ENCODE measurements at places on chromosomes 7 and 10.

GRCh38 chr10:103812432-103812831 lies 42.9 kb downstream of the SH3PXD2A start:
- peak; percentile 41 for DNase-seq

DNA sequence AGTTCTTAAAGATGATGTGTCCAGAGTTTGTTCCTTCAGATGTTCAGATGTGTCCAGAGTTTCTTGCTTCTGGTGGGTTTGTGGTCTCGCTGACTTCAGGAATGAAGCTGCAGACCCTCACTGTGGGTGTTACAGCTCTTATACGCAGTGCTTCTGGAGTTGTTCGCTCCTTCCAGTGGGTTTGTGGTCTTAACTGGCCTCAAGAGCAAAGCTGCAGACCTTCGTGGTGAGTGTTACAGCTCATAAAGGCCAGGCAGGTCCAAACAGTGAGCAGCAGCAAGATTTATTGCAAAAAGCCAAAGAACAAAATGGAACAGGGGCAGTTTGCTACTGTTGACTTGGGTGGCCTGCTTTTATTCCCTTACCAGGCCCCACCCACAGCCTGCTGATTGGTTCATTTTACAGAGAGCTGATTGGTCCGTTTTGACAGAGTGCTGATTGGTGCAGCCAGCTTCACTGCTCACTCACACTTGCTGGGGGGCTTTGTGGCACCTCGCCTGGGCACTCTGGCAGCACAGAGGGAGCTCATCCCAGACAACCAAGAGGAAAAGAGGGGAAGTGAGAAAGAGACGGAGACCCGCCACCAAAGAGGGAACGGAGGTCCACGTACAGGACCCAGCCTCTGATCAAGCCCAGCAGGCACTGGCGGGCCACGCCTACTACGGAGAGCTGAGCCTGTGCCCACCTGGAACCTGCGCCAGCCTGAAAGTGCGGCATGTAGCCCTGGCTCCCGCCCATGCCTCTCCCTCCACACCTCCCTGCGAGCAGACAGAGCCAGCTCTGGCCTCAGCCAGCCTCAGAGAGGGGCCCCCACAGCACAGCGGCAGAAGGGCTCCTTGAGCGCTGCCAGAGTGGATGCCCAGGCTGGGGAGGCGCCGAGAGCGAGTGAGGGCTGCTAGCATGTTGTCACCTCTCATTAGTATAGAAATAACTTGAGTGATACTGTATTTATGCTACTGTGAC lies 55.8 kb upstream of the SEMA3C start:
- DNase-seq: no peak

DNA sequence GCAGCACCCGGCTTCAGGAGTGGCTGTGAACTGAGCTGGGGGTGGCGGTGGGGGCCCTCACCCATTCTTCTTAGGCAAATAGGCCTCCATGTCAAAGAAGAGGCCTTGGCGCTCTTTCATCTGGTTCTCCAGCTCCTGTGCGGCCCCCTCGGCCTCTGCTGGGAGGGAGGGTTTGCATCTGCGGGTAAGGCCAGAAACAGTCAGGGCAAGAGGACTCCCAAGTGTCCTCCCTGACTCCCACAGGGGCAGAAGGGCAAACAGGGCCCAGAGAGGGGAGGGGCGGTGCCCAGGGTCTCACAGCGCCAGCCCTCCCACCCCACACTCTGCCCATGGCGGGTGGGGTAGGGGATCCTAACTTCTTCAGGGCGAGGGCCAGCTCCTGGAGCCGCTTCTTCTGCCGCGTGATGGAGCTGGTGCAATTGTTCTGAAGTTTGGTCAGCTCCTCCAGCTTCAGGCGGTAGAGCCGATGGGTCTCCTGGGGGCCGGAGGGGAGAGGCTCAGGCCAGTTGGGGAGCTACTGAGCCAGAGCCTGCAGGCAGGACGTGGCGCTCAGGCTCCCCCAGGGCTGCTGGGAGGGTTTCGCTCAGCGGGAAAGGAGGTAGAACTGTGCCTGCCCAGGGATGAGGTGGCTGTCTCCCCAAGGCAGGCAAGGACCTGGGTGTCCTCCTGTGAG lies 2.2 kb downstream of the TMEM120A start:
- no peak for DNase-seq

DNA sequence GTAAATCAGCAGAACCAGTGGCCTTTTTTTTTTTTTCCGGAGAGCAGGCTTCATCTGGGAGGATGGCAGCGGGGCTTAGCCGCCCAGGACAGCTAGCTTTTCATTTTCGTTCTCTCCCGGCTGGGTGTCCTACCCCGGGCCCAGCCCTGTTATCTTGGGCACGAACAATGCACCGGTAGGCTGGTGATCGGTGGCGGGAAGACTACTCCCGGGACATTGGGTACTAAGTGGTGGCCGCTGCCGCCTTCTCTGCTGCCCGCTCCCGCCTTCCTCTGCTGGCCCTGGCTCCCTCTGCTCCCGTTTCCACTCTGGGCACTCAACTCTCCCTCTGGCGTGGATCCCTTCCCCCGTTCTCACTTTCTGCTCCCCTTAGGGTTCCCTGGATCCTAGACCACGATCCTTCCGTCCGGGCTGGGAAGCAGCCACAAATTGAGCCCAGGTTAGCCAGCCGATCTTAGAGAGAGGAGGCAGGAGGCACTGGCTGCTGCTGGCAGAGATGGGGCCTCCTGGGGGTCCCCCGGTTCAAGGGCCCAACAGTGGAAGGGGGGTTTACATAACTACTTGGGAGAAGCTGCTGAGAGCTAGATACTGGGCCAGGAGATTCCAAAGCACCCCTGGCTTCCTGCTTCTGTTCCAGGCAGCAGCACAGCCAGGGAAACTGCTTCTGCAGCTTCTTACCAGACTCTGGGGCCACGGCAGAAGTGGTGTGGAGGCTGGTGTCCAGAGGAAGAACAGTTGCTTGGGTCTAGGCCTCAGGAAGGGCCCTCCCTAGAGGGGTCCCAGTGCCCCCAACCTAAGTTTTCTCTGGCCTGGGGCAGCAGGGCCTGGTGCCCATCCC lies 1.8 kb downstream of the TLX1 start:
- DNase-seq: no peak

DNA sequence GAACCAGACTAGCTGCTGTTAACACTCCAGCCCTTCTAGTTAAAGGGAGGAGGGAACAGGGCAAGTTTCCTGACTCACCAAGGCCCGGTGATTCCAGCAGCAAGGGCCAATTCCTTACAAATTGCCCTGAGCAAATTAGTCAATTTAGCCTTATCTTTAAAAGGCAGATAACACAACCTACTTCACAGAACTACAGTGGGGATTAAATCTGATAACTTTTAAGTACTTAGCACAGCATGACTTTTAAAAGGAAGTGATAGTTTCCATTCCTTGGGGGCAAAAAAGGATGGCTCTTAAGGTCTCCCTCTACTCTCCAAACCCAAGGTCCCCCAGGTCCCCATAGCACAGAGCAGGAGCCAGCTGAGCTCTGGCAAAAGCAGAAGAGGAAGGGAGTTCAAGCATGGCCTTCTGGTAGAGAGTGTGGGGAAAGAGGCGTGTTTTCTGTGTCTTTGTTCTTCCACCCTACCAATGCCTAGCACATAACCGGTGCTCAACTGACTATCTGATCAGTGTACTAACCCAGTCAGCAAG lies 4.0 kb downstream of the CDCA7L start:
- no peak for DNase-seq

DNA sequence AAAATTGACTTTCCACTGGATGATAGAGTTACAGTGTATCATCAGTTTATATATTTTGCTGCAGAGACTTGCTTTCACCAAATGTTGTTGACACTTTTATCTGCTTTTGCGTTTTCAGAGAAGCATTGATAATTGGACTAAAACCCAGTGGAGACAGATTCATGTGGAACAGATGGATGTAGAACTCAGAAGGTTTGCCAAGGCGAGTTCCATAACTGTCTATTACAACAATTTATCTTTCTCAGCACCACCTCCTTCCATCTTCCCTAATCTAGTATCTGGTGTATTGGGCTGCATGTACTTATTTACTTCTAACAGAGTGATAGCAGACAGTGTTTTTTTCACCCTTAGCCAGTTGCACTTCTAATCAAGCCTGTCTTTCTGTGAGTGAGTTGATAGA lies 73.3 kb downstream of the DNAH11 start:
- DNase-seq: no peak

GRCh38 chr7:139183878-139184338 lies 47.1 kb upstream of the UBN2 start:
- DNase-seq: no peak

- no peak for DNase-seq
Measured at GRCh38 chr7:75986147-75986781, 8.1 kb downstream of the TMEM120A start.

DNA sequence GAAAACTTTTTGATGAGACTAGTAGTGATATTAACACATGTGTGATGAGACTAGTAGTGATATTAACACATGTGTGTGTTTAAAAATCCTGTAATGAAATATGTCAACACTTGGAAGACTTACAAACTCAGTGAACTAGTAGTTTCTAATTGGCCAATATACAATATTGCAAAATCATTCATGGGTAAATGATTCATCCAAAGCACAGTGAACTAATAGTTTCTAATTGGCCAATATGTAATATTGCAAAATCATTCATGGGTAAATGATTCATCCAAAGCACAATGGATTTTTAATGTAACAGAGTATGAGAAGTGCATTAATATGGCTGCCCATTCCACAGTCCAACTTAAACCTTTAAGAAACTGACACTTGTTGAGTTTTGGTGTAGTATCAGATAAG lies 77.8 kb downstream of the ATAD1 start:
- DNase-seq: no peak

- DNase-seq: peak; percentile 18
Measured at GRCh38 chr7:23298141-23298881, 828 bp upstream of the MALSU1 start.

- DNase-seq: no peak
Measured at GRCh38 chr7:47721670-47722069, 139.8 kb upstream of the TNS3 start.

DNA sequence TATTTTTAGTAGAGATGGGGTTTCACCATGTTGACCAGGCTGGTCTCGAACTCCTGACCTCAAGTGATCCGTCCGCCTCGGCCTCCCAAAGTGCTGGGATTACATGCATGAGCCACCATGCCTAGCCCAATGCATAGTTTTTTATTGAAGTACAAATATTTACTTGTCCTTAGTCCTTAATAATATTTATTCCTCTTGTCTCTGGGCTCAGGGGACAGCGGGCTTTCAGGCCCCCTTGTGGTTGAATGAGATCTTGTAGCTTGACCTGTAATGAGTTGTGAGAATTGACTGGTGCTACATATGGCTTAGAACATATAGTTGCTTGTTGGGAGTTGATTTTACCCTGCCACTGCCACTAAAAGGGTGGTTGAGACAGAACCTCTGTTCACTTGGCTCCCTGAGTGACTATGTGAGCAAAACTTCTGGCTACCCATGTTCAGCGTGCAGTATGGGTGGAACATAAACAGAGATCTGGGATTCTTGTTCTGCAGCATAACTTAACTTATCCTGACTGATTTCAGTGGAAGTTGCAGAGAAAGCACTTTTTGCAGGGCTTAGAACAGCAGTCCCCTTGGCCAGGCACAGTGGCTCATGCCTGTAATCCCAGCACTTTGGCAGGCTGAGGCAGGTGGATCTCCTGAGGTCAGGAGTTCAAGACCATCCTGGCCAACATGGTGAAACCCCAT lies 14.9 kb downstream of the CCL26 start:
- no peak for DNase-seq

GRCh38 chr10:19824381-19825342 lies 8.4 kb downstream of the PLXDC2 start:
- DNase-seq: no peak

GRCh38 chr7:50409856-50410745 lies 40.0 kb downstream of the FIGNL1 start:
- DNase-seq: no peak

DNA sequence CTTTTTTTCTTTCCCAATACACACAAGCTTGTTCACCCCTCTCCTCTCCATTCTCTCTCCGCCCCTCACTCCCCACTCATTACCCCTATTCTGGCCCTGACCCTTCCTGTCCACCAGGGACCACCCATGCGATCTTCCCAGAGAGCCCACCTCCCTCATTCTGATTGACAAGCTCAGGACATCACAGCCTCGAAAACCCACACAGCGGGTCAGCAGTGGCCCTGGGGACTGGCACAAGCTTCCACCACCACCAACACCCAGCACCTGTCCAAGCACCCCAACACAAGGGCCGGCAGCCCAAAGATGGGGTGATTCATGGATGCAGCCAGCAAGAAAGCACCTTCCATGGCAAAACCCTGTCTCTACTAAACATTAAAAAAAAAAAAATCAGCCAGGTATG lies 50.0 kb upstream of the USP6NL start:
- DNase-seq: no peak

DNA sequence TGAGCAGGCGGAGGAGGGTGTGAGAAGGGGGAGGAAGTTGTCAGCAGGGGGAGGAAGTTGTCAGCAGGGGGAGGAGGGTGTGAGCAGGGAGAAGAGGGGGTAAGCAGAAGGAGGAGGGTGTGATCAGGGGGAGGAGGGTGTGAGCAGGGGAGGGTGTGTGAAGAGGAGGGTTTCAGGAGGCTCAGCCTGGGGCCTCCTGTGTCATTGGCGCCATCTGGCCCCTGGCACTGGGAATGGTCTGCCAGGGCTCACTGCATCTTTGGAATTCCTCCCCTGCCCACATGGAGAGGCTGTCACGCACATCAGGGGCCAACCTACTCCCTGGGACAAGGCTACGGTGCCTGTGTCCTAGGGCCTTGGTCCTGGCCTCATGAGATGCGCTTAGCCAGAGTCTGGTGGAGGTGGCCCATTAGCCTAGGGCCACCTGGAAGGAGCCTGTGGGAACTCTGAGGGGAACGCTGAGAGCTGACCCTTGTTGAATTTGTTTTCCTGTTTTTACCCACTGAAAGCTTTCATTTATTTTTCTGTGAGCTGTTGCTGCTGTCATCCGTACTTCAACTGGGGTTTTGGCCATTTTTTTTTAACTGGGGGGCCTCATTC lies 18.0 kb downstream of the CAMK2B start:
- no peak for DNase-seq

GRCh38 chr7:41336455-41336952 lies 366.4 kb downstream of the INHBA start:
- DNase-seq: no peak

DNA sequence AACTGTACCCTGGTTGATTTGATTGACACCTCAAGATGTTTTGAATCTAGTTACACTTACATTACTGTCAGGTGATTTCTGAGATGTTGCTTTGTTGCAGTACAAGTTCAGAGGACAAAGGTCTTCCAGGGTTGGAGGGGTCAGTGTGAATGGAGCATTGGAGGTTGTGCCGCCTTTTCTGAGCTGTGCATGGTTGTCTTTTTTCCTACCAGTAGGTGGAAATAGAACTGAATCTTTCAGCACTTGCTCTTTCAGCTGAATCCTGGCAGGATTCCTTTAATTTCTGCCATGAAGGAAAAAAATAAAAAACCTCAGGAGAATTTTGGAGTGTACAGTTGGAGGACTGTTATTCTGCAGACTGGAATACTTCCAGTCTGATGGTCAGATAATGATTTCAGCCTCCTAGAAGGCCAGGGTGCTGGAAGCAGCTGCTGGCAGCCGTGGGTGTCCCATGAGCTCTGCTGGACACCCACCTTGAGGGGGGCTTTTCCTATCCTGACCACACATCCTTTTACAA lies 82.7 kb downstream of the PLCE1 start:
- peak; percentile 23 for DNase-seq

GRCh38 chr10:61257956-61258496 lies 195.2 kb downstream of the TMEM26 start:
- no peak for DNase-seq
